PC-3 (cell line): ENCODE measurements at places on chromosomes 3 and 15. TPM values are rescaled to one million over a fixed set of nuclear protein-coding genes. Genes with fewer than 3 reads are reported as not detected.

DNA sequence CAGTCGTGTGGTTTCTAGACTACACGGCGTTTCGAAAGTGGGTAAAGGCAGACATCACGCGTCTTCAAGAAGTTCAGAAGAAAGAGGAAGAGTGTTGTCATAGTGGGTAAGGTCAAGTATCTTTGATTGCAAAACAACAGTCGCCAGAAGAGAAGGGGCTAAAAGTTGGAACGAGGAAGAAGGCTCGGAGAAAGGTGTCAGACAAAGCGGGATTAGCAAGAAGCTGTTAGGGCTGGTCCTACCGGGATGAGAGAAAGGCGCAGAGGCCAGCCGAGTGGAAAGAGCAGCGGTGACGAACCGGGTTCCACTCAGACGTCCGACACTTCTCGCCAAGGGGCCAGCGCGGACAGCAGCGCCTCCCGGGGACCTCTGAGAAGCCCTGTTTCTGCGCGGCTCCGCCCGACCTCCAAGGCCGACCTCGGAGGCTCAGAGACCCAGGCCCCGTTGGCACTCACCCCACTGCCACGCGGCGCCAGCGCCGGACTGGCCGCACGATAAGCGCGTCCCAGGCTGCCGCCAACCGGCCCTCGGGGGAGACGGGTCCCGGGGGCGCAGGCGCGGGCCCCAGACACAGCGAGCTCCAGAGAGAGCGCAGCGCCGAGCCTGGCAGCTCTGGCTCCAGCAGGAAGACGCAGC lies 436 bp downstream of the ADPGK start:
- DNase-seq = peak; percentile 12

DNA sequence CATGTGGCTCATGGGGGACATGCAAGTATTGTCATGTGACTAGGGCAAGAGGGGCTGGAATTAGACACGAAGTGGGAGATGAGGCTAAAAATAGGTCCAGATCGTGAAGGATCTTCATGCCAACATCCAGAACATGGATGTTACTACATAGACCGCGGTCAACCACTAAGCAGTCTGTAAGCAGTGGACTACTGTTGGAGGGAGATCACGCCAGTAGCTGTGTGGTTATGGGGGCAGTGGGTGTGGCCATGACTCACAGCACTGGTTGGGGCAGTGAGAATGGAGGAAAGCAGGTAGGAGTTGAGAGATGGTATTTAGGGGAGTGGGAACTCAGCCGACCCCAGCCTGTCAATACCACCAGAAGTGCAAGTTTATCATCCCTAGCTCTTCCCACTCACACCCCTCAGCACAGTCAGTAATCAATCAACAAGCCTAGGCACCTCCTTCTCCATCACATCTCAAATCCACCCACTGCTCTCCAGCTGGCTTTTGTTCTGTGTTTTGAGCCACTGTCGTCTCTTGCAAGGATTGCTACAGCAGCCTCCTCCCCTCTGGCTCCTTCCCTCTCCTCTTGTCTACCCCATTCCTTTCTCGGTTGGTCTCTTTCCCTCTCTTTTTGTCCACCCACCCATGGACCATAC lies 107.2 kb upstream of the ABHD17C start:
- DNase-seq = peak; percentile 27

GRCh38 chr3:160312014-160312624 lies 86.9 kb downstream of the C3orf80 start:
- no peak for DNase-seq

DNA sequence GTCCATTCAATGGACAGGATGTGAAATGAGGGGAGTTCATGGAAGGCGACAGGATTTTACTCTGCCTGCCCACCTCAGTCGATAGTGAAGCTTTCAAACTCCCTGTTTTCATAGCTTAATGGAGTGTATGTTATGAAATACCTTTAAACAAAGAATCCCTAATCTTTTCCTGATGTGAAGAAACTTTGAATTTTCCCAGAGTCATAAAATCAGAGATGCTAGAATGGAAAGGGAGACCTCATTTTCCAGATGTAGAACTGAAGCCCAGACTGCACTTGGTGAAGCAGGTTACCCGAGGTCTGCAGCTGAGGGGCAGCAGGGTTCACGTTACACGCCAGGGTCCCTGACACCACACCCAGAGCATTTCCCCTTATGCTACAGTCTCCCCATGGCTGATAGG lies 34.7 kb upstream of the LACTB start:
- DNase-seq = no peak

DNA sequence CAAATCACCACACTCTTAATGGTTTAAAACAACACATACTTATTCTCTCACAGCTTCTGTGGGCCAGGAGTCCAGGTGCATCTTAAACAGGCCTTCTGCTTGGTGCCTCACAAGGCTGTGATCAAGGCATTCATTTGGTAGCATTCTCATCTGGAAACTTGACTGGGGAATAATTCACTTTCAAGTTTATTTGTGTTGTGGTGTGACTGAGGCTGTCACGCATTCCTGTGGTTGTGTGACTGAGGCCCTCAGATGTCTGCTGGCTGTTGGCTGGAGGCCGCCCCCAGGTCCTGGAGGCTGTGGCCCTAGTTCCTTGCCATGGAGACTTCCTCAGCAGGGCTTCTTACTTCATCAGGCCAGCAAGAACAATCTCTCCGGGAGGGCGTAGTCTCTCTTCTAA lies 16.9 kb upstream of the FAM3D start:
- DNase-seq = peak; percentile 23

- DNase-seq = no peak
Measured at GRCh38 chr15:50800715-50801114, 35.2 kb upstream of the SPPL2A start.

The FGF7 gene
- not detected in 2 replicates for total RNA-seq
